ENCODE measurements at places on chromosomes 5 and 9. TPM values are rescaled to one million over a fixed set of nuclear protein-coding genes. Genes with fewer than 3 reads are reported as not detected.

OR1J2 gene
- total RNA-seq: 0.33 TPM

DNA sequence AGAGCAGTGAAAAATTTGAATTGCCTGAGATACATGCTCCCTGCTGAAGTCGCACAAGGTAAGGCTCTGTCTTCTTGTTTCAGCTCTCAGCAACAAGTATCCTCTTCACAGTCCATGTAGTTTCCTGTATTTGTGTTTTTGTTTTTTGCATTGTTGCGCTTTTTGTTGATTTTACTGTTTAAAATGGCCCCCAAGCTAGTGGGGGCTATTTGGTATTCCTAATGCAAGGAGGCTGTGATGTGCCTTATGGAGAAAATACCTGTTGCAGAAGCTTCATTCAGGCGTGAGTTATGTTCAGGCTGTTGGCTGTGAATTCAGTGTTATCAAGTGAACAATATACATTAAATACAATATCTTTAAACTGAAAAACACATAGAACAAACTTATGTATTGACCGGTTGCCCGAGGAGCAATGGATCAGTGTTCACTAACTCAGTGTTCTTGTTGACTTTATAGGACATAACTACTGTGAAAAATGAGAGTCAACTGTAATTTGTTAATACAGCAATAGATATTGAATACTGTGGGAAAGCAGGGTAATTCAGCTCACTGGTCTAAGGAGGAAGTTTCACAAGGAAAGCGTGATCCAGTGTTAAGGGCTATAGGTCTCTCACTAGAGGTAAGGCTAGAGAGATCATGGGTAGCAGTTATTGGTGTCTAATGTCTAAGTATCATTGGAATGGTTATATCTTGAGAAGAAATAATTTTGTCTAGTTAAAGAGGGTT lies 150.5 kb downstream of the GCNT1 start:
- DNase-seq: no peak
- no peak overlapping the region for H3K27ac ChIP-seq
- H3K4me1 ChIP-seq: peaks cover 2% of the 10 kb centered on the region

GRCh38 chr5:141845371-141845851 lies 32.8 kb downstream of the PCDH1 start:
- no peak overlapping the region for H3K4me3 ChIP-seq
- no peaks in the 10 kb centered on the region for H3K27me3 ChIP-seq
- H3K27ac ChIP-seq: no peak overlapping the region
- H3K36me3 ChIP-seq: no peaks in the 10 kb centered on the region
- DNase-seq: no peak

GRCh38 chr5:174571662-174572397 lies 152.6 kb upstream of the MSX2 start:
- no peak overlapping the region for H3K27ac ChIP-seq
- DNase-seq: peak; percentile 98
- no peaks in the 10 kb centered on the region for H3K4me1 ChIP-seq
- no peaks in the 10 kb centered on the region for H3K27me3 ChIP-seq
- H3K4me3 ChIP-seq: no peak overlapping the region

DNA sequence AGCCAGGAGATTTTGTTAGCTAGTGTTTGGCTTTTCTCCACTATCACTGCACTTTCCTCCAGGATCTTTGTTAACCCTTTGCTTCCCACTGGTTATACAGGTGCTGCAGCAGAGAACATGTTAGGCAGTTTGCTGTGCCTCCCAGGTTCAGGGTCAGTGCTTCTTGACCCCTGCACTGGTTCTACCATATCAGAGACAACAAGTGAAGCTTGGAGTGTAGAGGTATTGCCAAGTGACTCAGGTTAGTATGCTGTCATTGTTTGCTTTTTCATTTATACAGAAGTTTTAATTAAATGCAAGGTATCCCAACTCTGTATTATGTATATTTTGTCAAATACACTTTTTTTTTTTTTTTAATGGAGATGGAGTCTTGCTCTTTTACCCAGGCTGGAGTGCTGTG lies 68.4 kb downstream of the GAPVD1 start:
- no peak overlapping the region for H3K4me3 ChIP-seq
- H3K27me3 ChIP-seq: no peaks in the 10 kb centered on the region
- no peak overlapping the region for H3K27ac ChIP-seq
- DNase-seq: no peak
- peaks cover 10% of the 10 kb centered on the region for H3K36me3 ChIP-seq
- H3K4me1 ChIP-seq: peaks cover 9% of the 10 kb centered on the region

- no peak overlapping the region for H3K4me3 ChIP-seq
- no peak overlapping the region for H3K27ac ChIP-seq
- H3K4me1 ChIP-seq: no peaks in the 10 kb centered on the region
- H3K27me3 ChIP-seq: no peaks in the 10 kb centered on the region
- H3K36me3 ChIP-seq: no peaks in the 10 kb centered on the region
- DNase-seq: peak; percentile 67
Measured at GRCh38 chr5:56409331-56410190, 176.4 kb upstream of the ANKRD55 start.

GRCh38 chr5:146048994-146049703 lies 56.2 kb downstream of the PLAC8L1 start:
- peak; percentile 83 for DNase-seq
- no peak overlapping the region for H3K27ac ChIP-seq
- no peaks in the 10 kb centered on the region for H3K36me3 ChIP-seq
- H3K4me1 ChIP-seq: no peaks in the 10 kb centered on the region

DNA sequence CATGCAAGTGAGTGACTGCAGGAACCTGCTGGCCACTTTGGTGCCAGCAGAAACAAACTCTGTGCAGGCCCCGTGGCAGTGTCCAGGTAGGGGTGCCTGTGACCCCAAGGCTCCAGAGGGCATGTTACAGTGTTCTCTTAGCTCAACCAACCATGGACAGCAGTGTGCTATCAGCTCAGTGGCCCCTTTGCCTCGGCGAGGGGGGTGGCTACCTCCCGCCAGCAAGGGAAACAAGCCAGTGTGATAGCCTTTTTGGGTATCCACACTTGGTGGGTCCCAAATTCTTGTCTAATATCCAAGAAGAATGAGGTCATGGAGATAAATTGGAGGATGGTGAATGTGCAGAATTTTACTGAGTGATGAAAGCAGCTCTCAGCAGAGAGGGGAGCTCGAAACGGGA lies 298.6 kb upstream of the SLC30A5 start:
- no peak overlapping the region for H3K27ac ChIP-seq
- no peaks in the 10 kb centered on the region for H3K36me3 ChIP-seq
- DNase-seq: no peak
- no peaks in the 10 kb centered on the region for H3K4me1 ChIP-seq

DNA sequence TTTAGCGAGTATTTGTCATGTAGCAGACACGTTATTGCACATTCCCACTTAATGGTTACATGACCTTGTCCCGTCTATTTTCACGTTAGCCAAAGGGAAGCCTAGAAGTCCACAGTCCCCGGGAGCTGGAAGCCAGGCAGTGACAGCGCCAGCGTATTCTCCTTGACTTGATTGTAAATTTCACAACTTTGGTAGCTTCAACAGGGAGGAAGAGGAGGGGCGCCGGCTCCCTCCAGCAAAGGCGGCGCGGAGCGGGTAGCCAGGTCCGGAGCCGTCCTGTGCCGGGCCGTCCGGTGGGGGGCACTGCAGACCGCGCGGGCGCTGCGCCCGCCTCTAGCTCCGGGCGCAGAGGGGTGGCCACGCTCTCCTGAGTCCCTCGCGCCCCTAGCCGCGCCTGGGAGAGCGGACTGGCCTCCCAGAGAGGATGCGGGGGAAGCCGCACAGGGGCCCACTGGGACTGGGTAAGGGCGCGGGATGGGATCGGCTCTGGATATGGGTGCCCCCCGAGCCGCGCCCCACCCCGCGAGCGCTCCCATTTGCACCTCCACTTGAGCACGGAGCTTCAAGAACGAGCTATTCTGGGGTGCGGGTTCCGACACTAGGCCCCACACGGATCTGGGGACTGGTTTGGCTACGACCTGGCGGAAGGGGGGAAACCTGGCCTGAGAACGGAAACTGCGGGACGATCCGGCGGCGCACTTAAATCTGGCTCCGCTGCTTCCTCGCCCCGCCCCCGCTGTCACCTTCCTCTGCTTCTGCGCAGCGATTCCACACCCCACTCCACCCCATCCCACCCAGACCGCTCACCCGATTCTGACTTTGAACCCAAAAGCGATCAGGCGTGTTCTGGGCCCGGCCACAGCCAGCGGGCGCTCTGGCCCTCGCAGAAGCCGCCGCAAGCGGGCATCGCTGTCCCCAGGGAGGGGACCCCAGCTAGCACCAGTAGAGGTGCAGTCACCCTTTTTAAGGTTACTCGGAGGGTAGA lies 23.8 kb downstream of the KLF4 start:
- H3K36me3 ChIP-seq: no peaks in the 10 kb centered on the region
- H3K27me3 ChIP-seq: no peaks in the 10 kb centered on the region
- H3K4me1 ChIP-seq: no peaks in the 10 kb centered on the region
- H3K27ac ChIP-seq: peak overlapping the region; percentile 52

- no peaks in the 10 kb centered on the region for H3K27me3 ChIP-seq
- H3K4me3 ChIP-seq: no peak overlapping the region
- no peaks in the 10 kb centered on the region for H3K36me3 ChIP-seq
- peaks cover 7% of the 10 kb centered on the region for H3K4me1 ChIP-seq
- DNase-seq: no peak
Measured at GRCh38 chr5:65863747-65864146, 62.6 kb upstream of the ERBIN start.

DNA sequence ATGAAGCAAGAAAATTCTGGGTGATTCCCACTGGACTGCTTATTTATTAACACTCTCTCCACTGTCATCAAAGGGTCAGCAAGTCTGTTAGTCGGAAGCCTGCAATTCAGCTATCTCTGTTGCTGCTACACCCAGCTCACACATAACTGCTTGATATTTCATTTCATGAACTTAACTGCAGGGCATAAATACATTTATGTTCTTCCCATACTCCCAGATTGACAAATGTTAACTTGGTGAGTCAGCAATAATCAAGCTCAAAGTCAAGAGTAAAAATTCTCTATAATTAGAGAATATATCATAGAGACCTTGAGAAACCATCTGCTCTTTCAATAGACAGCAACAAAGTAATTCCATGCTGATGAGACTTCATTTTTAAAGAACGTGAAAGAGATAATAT lies 198.8 kb downstream of the ADAMTS12 start:
- H3K4me3 ChIP-seq: no peak overlapping the region
- H3K36me3 ChIP-seq: no peaks in the 10 kb centered on the region
- peak; percentile 25 for DNase-seq

DNA sequence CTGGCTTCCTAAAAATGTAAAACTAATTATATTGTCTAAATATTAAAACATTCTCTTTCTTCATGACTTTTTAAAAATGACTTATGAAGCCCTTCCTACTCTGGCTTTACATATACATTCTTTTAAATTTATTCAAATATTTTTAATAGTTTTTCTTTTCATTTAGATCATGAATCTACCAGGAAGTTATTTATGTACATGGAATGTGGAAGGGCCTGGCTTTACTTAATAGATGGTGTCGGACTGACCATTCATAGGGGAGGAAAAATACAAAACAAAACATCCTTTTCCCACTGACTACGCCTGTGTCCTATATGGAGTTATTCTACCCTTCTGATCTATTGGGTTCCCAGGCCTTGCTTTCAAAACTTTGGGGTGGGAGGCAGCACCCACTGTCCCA lies 129.8 kb downstream of the MACROH2A1 start:
- DNase-seq: peak; percentile 46
- no peak overlapping the region for H3K4me3 ChIP-seq
- peaks cover 24% of the 10 kb centered on the region for H3K4me1 ChIP-seq
- H3K36me3 ChIP-seq: no peaks in the 10 kb centered on the region
- H3K27ac ChIP-seq: peak overlapping the region; percentile 68
- no peaks in the 10 kb centered on the region for H3K27me3 ChIP-seq
